Activated T-helper 9 cell treated with anti-CD3 and anti-CD28 coated beads, Interleukin-2, amount 50 U/mL, for 16 hours (primary cell): ENCODE measurements at places on chromosomes 16 and 17.

DNA sequence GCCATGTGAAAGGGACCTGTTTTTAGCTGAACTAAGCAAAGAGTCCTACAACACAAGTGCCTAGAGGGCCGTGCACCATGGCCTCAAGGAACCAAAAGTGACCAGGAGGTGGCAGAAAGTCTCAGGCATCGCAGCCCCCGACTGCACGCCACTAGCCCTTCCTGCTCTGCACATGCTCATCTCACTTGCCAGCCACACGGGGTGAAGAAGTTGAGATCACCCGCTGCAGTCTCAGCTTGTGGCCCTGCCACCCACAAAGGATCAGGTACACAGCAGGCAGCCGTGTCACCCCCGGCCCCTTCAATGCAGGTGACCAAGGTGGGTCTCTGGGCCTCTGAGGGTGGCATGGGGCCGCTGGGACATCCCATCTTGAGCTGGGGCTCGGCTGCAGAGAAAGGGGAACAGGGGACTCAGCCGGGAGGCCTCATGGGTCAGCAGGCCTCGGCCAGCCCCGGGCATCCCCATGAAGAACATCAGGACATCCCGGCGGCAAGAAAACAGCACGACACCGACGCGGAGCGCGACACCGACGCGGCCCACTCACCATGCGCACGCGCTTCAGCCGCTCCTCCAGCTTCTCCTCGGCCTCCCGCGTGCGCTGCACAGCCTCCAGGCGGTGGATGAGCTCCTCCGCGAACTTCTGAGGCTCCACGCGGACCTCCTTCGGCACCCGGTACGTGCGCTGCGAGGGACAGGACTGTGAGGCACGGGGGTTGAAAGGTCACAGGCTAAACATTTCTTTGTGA is 21.0 kb downstream of the PDIA2 start:
- no peak for DNase-seq

DNA sequence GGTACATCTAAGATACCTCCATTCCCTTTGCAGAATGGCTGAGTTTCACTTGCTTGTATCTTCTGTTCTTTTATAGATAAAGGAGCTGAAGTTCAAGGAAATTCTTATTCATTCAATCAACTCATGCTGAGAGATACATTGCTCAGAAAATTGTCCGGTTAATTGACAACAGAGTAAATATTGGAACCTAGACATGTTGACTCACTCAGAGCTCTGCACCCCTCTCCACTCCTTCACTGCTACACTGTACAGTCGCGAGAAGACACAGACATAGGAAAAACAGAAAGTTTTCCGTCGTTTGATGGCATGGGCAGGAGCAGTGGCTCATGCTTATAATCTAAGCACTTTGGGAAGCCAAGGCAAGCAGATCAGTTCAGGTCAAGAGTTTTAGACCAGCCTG is 690.5 kb upstream of the SOX9 start:
- DNase-seq: no peak

- no peak for DNase-seq
Observed at GRCh38 chr16:28280881-28281836, 11.2 kb upstream of the SBK1 start.

DNA sequence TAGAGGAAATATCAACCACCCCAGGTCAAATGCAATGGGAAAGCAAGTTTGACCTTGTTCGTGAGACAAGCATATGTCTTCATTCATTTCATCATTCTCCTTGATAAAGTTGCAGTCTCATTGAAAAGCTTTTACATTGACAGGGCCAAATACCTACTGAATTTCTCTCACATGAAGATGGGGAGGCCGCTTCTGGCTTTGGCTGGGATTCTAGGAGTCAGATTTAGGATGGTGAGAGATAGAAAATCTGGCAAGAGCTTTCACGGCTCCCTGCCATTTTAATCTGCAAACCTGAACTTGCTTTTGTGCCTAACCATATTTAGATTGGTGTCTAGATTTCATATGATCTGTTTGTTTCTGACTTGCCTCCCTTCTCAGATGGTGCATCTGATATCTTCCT is 88.0 kb downstream of the TMEM100 start:
- DNase-seq: no peak

GRCh38 chr17:56891751-56892150 is 22.1 kb downstream of the TRIM25 start:
- DNase-seq: no peak

- no peak for DNase-seq
Observed at GRCh38 chr16:88415713-88416323, 33.1 kb downstream of the ZNF469 start.

DNA sequence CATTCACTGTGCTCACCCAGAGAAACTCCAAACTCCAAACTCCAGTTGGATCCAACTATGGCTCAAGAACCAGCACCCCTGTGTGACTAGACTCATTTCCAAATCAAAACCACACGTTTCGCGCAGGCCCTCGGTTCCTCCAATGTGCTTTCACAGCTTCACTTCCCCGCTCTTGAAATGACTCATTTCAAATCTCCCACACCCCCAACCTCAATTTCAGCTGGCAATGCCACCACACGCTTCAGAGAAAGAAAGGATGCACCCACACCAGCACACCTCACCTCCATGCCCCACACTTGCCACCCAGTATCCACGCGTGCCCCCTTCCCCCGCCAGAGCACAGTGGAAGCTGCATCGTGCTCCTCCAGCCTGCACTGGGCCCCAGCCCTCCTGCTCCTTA is 9.0 kb downstream of the TMEM92 start:
- no peak for DNase-seq

DNA sequence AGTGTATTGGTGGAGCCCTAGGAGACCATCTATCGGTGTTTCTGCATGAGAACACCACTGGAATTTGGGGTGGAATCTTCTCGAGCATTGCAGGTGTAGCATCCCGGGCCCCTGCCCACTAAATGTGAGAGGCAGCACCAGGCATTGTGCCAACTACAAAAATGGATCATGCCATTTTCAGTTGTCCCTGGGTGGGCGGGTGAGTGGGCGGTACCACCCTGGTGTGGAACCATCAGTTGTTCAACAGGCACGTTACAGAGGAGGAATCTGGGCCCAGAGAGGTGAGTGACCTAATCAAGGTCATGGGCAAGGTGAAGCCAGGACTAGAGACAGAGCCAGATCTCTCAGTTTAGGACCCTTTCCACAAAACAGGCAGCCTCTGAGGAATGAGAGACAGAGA is 8.8 kb downstream of the PIPOX start:
- DNase-seq: no peak

DNA sequence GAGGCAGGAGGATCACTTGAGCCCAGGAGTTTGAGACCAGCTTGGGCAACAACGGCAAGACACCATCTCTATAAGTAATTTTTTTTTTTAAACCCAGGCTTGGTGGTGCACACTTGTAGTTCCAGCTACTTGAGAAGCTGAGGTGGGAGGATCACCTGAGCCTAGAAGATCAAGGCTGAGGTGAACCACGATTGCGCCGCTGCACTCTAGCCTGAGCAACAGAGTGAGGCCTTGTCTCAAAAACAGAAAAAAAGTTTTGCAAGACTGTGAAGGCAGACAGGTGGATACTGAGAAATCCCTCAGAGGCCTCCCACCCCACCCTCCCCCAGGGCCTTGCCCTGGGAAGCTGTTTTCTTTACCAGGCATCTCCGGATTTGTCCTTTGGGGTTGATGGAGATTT is 125.4 kb downstream of the MGAT5B start:
- DNase-seq: no peak

GRCh38 chr17:78263063-78263735 is 31.8 kb downstream of the TMEM235 start:
- no peak for DNase-seq

DNA sequence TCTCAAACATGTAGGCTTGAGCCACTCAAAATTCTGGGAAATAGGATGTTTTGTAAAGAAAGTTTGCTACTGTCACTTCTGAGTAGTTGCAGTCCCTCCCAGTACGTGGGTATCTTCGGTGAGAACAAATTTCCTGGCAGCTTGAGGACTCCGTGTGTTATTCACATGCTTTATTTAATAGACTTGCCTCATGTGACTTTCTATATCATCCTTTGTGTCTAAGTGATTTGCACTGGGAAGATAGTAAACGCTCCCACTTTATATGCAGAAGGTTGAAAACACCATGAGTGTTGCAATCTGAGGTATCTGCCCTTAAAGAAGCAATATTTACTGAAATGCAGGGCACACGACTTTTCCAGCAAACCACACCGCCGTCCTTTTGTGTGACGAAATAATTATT is 643.7 kb downstream of the MAF start:
- DNase-seq: no peak

GRCh38 chr17:27892866-27893769 is at the start of gene LYRM9:
Gene LYRM9 (minus strand): TSS chr17:27893365. CDS start chr17:27882694, 10,671 bp downstream.
- peak; percentile 90 for DNase-seq

DNA sequence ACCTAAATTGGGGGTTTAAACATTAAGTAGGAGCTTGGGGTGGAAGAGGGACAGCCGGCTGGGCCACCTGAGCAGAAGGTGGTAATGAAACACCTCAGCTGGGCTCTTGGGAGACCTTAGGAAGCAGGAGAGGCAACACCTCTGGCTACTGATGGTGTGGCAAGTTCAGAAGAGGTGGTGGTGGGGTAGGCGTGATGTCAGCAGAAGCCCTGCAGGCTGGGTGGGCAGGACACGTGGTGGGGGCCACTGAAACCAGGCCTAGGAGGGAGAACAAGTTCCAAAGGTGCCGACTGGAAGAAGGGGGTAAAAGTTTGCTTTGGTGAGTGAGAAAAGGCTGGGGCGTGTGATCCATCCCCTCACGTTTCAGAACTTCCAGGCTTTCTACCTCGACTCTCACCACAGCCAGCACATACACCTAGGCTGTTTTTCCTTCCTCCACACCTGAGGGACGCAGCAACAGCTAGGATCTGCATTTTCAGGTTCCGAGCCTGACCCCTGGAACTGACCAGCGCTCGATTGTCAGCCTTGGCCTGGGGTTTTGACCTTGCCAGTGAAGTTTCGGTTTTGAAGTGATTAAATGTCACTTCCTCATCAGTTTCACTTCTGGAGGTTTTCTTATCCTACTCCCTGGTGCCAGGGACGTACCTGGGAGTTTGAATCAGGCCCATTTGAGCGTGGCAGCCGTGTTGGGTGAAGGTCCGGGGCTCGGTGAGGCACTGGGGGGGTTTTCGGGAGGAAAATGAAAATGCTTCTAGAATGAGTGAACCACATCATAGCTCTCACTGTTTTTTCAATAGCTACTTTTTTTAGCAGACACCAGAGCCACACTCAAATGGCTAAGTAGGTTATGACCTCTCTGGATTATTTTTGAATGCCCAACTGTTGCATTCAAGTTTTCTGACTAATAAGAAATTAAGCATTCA is 10.0 kb downstream of the SNN start:
- no peak for DNase-seq

DNA sequence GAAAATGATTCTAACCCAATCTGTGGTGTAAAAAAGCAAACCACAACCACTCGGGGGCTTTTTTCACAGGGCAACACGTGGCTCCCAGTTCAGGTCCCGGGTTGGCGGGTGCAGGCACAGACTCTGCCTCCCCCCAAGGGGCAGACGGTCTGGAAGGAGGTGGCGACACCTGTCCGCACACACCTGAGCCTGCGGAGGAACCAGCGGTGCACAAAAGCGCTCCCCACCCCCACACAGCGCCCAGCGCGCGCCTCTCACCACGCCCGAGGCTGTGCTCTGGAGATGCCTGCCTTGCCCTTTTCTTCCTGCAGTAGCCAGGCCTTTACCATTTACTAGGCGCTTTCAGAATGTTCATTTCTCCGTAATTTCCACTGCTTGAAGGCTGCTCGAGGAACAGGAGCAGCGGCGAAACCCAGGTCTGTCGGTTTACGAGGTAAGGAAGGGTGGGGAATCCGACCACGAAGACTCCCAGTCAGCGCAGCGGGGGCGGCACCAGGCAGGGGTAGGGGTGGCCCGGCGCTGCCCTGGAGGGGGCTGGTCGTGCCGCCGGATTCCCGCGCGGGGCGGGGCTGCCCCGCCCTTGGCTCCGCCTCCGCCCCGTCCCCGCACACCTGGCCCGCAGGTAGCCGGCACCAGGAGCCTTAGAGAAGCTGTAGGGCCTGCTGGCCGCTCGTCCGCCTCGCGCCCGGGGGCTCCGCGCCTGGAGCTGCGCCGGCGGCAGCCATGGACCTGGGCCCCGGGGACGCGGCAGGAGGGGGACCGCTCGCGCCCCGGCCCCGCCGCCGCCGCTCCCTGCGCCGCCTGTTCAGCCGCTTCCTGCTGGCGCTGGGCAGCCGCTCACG is at the start of gene USP43:
Gene USP43, plus strand, starts transcription at position 608 of the 842 bp plus-strand sequence. Its CDS starts 116 bp downstream, at position 724.
- DNase-seq: peak; percentile 3
